ENCODE measurements at places on chromosomes 6 and 20.
A peak's percentile ranks its signal among the peaks of the same experiment; 100 is the strongest.

GRCh38 chr6:42984924-42985475, 630 bp downstream of the PPP2R5D start:
- DNase-seq = no peak

DNA sequence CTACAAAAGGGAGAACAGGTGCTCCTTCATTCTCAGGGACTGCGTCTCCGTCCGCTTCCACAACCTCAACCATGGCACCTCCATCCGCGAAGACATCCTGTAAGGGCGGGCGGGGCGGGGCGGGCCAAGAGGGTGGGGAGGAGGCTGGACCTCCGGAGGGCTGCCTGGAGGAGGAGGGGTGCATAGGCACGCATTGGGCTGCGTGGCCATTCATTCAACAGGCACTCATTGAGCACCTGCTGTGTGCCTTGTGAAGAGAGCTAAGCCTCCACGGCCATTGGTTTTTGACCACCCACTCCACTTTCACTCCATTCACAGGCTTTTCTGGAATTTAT, 435 bp downstream of the ZSWIM3 start:
- DNase-seq = peak; percentile 65

- DNase-seq = no peak
These were observed 481.1 kb upstream of the MAN1A1 start for GRCh38 chr6:119830494-119831295.

- DNase-seq = no peak
These were observed 261.3 kb downstream of the SOD2 start for GRCh38 chr6:159431750-159432149.

- peak; percentile 65 for DNase-seq
These were observed 272.1 kb upstream of the TAB2 start for GRCh38 chr6:149045404-149045803.

- no peak for DNase-seq
These were observed 59.2 kb upstream of the SLC22A23 start for GRCh38 chr6:3516092-3516491.

DNA sequence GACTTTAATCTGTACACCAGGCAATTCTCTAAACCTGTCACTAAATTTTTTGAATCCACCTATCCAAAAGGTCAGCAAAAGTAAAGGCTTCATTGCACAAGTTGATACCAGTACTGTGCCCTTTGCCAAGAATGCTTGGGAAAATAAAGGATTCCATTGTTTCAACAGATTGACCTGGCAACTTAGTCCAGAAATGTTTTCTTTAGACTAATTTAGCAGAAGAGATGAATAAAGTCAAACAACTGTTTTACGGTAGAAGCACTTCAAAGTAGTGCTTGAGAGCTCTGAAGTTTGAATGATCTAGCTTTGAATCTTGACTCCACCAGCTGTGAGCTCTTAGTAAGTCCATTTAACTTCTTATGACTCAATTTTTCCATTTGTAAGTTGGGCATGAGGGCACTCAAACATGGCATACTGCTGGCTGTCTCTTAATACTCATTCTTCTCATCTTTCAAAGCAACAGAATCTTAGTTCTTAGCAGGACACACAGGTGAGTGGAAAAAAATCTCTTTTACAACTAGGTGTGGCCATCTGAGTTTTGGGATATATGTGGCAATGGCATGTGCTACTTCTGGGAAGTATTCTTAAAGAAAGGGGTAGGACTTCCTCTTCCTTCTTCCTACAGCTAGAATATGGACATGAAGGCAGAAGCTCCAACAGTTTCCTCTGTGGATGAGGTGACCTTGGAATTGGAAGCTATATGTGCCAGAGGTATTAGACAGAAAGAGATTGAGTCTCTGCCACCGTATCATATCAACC, 55.9 kb upstream of the LOC128125822 start:
- DNase-seq = no peak

- DNase-seq = no peak
These were observed 9.8 kb downstream of the PI16 start for GRCh38 chr6:36964349-36964748.

DNA sequence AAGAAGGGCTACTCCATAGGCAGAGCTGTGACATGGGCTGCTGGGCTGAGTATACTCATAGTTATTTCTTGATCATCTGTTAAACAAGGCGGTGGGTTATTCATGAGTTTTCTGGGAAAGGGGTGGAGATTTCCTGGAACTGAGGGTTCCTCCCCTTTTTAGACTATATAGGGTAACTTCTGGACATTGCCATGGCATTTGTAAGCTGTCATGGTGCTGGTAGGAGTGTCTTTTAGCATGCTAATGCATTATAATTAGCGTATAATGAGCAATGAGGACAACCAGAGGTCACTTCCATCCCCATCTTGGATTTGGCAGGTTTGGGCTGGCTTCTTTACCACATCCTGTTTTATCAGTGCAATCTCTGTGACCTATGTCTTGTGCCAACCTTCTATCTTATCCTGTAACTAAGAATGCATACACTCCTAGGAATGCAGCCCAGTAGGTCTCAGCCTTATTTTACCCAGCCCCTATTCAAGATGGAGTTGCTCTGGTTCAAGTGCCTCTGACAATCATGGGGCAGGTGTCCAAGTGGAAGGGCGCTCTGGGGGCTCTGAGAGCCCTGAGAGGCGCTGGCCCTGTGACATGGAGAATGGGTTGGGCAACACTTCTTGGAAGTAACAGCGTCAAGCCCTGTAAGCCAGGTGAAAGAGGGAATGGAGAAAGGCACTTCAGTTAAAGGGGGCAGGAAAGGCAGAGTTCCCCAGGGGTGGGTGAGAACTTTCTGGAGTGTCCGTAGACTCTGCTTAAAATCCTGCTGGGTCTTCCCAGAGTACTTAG, 354.2 kb upstream of the SULF2 start:
- no peak for DNase-seq

- no peak for DNase-seq
These were observed 45.1 kb upstream of the PNRC1 start for GRCh38 chr6:89035252-89036101.

DNA sequence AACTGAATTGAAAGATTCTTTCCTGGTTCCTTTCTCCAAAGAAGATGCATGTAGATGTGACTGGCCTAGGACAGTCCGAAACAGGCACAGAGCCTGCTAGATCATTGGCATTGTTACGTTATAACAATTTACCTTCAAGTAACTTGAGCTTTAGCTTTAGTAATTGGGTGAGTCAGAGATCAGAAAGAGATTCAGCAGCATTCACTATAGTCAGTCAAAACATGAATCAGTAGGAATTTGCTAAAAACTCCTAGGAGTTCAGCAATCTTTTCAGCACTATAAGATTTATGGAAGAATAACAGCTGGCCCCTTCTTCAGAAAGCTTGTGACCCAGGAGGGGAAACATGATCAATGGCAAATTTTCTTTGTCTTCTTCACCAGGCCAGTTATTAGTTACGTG, 281.7 kb upstream of the PRDM1 start:
- DNase-seq = no peak

DNA sequence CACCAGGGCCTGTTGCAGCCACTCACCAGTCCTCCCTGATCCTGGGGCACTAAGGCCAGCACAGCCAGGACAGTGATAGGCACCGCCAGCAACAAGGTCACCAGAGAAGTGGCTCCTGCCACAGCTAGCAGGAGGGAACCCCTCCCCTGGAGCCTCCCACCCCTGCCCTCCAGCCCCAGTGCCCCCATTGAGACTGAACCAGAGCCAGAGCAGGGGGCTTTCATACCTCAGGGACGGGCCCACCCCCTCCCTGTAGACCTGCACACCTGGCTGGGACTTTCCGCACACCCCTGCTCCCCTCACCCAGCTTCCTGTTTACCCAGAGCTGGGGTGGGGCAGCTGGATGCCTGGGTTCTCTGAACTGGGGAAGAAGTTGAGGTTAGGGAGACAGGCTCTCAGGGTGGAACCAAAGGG, at the start of gene LTB:
LTB (minus strand) TSS at position 195 of the 414 bp plus-strand sequence; CDS start at position 188, 7 bp downstream.
- DNase-seq = peak; percentile 68

- no peak for DNase-seq
These were observed 359.1 kb upstream of the FLRT3 start for GRCh38 chr20:14696478-14696877.

DNA sequence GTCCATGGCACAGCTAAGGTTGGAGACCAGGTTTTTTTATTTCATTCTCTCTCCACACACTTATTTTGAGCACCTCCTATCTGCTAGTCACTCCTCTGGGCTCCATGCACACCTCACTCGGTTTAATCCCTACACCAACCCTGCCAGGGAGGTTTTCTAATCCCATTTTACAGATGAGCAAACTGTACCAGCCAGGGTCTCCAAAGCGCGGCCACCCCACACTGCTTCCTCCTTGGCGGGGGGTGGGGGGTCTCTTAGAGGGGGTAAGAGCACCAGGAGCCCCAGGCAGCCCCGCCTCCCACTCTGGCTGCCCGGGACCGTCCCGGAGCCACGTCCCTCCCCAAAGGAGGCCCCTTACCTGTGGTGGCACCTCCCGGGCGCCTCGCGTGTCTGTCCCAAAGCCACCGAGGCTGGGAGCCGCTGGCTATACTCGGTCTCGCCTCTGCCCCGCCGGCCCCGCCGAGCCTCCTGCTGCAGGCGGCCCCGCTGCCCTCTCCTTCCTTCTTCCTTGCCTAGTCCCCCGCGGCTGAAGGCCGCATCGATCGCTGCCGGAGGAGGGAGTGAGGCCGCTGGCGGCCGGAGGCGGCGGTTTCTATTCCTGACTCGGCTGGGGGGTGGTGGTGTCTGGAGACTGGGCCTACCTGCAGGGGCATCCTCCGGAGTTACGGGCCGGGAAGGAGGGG, at the start of gene KCNS1:
KCNS1 (minus strand) TSS at position 565 of the 683 bp plus-strand sequence. CDS start 1,891 bp downstream, outside the sequence.
- no peak for DNase-seq

GRCh38 chr20:16528078-16528477, 45.2 kb downstream of the KIF16B start:
- no peak for DNase-seq

DNA sequence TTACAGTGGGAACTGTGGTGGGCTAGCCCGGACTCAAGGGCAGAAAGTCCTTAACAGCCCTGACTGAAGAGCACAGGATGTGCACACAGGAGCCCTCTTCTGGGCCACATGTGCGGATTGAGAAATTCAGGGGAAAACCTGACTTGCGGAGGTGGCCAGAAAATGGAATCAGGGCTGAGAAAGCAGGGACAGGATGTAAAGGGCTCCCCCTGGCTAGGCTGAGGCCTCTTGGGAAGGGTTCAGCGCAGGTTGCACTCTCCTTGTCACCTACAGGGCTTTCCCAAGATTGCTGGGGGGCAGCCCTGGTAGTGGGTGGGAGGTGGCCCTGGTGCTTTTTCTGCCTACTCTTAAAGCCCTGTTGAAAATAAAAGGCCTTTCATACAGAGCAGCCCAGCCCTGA, 251.2 kb downstream of the SLC24A3 start:
- DNase-seq = no peak

- DNase-seq = no peak
These were observed 358.5 kb downstream of the ZFAND3 start for GRCh38 chr6:38177882-38178583.

DNA sequence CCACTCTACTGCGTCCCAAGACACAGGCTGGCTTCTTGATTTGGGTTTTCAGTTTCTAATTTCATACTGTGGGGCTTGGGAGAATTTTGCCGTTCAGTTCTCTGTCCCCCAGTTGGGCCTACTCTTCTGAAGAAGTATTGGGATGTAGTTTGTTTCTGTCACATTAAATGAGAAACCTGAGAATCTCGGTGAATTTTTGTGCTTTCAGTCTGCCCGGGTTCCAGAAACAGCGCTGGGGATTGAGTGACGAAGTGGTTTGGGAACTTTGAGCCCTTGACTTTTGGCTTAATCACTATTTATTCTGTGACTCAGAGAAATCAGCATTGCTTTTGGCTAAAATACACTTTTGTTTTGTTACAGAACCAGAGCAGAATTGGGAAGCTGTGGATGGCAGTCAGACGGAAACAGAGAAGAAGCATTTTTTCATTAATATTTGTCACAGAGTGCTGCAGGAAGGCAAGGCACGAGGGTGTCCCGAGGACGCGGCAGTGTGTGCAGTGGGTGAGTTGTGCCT, 74.0 kb downstream of the IGF2R start:
- no peak for DNase-seq

- no peak for DNase-seq
These were observed 79.5 kb upstream of the VSTM2L start for GRCh38 chr20:37823296-37823980.

- DNase-seq = no peak
These were observed 34.9 kb upstream of the PRDM1 start for GRCh38 chr6:106051226-106051625.

- DNase-seq = peak; percentile 78
These were observed 17.8 kb upstream of the TAGAP start for GRCh38 chr6:159062564-159062945.

- DNase-seq = peak; percentile 45
These were observed 15.7 kb upstream of the ENPP1 start for GRCh38 chr6:131792091-131792496.

GRCh38 chr20:5731753-5732366, 18.3 kb upstream of the SHLD1 start:
- DNase-seq = no peak

DNA sequence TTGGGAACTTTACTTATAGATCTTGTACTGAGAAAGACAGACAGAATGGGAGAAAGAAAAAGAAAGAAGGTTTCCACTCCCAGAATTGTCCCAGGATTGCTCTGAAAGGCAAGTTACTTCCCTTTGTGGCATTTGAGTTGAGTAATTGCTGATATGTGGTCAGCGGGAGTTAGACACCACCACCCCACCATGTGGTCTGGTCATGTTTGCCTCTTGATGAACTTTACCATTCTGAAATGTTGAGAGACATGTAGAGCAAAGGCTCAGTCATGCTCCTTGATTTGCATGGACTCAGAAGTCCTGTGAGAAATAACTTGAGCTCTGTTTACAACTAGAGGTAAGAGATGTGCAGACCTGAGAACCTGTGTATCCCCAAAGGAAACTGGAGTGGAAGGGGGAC, 17.1 kb downstream of the TCF21 start:
- no peak for DNase-seq

DNA sequence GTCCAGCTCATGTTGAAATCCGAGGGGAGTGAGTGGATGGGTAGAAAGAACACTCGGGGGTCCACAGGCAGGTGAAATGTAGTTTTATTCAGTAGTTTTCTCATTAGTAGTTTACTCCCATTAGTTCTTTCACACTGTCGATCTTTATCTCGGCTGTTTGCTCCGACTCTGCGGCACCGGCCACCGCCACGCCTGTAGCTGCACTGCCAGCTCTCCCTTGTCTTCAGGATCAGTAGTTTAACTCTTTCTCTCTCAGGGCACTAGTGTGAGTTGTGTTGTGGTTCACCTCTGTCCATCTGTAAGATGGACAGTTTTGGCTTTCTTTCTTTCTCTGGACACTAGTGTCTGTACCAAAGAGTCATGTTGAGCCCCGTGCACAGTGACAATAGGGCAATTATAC, 195.7 kb downstream of the LMBRD1 start:
- no peak for DNase-seq

DNA sequence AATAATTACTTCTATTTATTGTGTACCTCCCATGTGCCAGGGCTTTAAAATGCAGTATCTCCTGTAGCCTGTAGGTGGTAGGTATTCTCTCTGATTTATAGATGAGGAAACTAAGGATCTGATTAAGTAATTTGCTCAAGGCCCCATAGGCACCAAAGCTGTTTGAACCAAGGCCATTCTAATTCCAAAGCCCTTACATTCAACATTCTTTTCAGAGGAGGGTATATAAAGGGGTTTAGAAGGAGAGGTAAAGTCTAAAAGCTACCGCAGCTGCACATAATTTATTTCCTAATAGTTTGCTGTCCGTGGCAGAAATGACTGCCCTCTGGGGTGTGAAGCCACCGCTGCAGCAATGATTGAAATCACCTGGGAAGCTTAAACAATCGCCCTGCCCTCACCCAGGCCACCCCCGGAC, 95.0 kb upstream of the FAM8A1 start:
- DNase-seq = peak; percentile 6
